ENCODE measurements at places on chromosomes 7 and 10. TPM values are rescaled to one million over a fixed set of nuclear protein-coding genes. Genes with fewer than 3 reads are reported as not detected.

GRCh38 chr7:148561099-148561498, 29.5 kb upstream of the C7orf33 start:
- no peaks in the 10 kb centered on the region for H3K36me3 ChIP-seq
- no peak overlapping the region for H3K27ac ChIP-seq
- DNase-seq = no peak
- H3K4me3 ChIP-seq = no peak overlapping the region

GRCh38 chr7:13945670-13946069, 43.8 kb downstream of the ETV1 start:
- H3K27ac ChIP-seq = peak overlapping the region; percentile 53
- peaks cover 22% of the 10 kb centered on the region for H3K4me1 ChIP-seq
- no peaks in the 10 kb centered on the region for H3K27me3 ChIP-seq
- no peaks in the 10 kb centered on the region for H3K36me3 ChIP-seq

GRCh38 chr7:100890653-100891567, 1.4 kb upstream of the UFSP1 start:
- peaks cover 28% of the 10 kb centered on the region for H3K36me3 ChIP-seq
- peak overlapping the region; percentile 88 for H3K4me3 ChIP-seq
- peak overlapping the region; percentile 86 for H3K27ac ChIP-seq
- DNase-seq = no peak

DNA sequence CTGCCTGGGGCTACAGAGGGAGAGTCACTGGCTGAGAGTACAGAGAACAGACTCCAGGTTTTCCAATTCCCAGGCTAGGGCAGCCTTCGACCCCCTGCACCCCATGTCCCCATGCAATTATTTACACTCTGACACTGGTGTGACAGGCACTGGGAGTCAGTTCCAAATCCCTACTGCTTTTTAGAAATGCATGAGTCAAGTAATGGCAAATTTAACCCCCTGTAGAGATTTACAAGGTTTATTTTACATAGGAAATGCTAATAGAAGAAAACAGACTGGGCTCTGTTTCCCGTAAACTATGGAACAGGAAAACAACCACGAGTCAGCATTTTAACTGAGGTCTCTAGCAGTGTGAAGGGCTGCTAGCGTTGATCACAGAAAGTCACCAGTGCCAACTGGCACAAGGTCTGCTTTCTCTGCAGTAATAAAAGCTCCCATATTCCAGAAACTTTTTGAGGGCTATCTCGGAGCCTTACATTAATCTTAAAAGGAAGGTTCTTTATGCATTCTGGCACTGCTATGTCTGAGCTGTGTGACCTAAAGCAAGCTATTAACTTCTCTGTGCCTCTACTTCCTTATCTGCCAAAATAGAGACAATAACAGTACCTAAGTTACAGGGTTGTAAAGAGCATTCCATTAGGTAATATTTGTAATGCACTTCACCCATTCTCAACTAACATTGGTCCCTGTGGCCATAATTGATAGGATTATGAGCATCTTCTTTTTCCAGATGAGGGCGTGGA, 28.2 kb downstream of the NOD1 start:
- no peak overlapping the region for H3K27ac ChIP-seq
- H3K4me3 ChIP-seq = no peak overlapping the region
- peaks cover 93% of the 10 kb centered on the region for H3K36me3 ChIP-seq
- DNase-seq = no peak

DNA sequence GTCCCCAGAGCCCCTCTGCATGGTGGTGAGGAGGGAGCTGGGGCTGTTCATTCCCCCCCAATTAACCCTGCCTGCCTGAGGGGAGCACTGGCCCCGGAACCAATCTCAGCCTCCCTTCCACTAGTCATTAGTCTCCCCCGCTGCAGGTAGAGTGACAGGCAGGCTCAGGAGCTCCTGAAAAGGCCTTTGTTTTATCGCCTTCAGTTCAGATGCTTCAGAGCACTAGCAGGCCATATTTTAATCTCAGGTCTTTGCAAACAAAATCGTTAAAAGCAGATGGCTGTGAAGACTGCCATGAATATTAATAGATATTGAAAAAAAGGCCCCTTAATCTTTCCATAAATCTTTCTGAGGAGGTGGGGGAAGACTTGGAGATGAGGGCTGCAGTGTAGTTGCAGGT, 250.7 kb downstream of the RPS24 start:
- H3K4me1 ChIP-seq = no peaks in the 10 kb centered on the region
- H3K27ac ChIP-seq = no peak overlapping the region
- DNase-seq = no peak
- H3K4me3 ChIP-seq = no peak overlapping the region
- H3K36me3 ChIP-seq = no peaks in the 10 kb centered on the region

- no peaks in the 10 kb centered on the region for H3K36me3 ChIP-seq
- no peak for DNase-seq
- H3K27ac ChIP-seq = no peak overlapping the region
- H3K4me3 ChIP-seq = no peak overlapping the region
Measured at GRCh38 chr10:24307696-24308485, 99.0 kb downstream of the KIAA1217 start.

DNA sequence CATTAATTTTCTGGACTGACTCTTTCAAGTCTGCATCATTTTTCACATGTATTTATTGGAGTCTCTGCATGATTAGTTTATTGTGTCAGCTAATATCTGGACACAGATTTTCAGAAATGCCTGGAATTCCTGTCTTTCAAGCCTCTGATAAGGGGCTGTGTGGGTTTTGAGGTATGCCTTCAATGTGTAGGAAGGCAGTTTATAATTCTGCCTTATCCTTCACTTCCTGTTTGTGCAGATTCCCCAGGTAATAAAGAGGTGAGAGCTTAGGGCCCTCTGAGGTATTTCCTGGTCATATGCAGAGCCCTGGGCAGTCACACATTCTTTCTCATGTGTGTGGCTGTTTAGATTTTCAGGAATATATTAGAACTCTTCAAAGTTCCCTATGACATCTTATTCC, 79.4 kb upstream of the PRKCQ start:
- peaks cover 3% of the 10 kb centered on the region for H3K27me3 ChIP-seq
- no peaks in the 10 kb centered on the region for H3K4me1 ChIP-seq
- H3K36me3 ChIP-seq = no peaks in the 10 kb centered on the region
- no peak for DNase-seq
- H3K27ac ChIP-seq = no peak overlapping the region

DNA sequence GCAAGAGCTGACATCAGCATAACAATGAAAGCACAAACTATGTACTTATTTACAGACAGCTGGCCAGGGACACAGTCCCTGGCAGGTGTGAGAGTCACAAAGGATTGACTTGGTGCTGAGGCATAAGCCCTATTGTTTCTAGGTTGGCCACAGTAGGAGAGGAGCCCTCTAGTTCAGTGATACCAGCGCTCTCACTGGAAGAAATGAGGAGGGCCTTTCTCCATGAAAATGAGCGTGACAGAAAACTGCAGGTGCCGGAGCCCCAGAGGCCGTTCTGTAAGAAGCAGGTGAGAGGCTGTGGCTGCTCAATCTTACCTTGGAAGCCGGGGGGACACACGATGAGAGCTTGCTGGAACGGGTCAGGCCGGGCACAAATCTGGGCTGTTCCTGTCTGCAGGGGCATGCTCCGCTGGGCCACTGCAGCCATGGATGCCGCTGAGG, 90.5 kb downstream of the CLEC2L start:
- H3K4me3 ChIP-seq = no peak overlapping the region
- no peaks in the 10 kb centered on the region for H3K27me3 ChIP-seq
- no peaks in the 10 kb centered on the region for H3K4me1 ChIP-seq
- DNase-seq = no peak
- no peak overlapping the region for H3K27ac ChIP-seq

DNA sequence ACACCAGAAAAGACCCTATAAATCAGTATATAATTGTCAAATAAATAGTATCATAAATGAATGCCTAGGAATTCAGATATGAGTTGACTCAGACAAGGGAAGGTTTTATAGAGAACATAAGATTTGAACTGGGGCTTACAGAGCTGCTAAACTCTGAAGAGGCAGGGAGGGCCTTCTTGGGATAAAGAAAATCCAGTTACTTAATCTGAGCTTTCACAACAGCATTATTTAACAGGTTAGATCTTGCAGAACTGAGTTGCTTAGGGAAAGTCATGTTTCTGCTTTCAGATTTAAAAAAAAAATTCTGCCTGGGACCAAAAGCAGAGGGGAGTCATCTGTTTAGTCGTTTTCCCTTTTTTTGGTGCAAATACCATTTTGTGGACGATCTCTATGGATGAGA, 594.8 kb upstream of the FZD8 start:
- DNase-seq = no peak
- H3K36me3 ChIP-seq = no peaks in the 10 kb centered on the region
- no peaks in the 10 kb centered on the region for H3K27me3 ChIP-seq
- H3K27ac ChIP-seq = no peak overlapping the region

DNA sequence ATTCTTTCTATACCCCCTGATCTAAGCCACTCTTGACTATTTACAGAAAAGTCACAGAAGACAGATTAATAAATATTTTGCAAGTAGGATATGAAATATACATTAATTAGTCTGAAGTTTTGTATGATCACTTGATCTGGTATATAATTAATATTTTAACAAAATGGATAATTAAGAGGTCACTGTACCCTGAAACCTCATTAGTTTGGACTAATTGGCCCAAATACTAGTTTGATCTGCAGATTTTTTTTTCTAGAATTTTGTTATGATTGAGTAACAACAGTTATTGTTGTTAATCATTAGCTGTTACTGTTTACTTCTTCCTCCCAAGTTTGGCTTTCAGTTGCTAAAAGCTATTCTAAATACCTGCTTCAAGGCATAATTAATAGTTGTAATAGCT, 2.7 kb downstream of the NHLRC2 start:
- DNase-seq = no peak
- H3K27me3 ChIP-seq = no peaks in the 10 kb centered on the region
- H3K36me3 ChIP-seq = peaks cover 38% of the 10 kb centered on the region
- no peak overlapping the region for H3K27ac ChIP-seq
- peaks cover 44% of the 10 kb centered on the region for H3K4me1 ChIP-seq

GRCh38 chr10:71984809-71985388, 20.7 kb downstream of the CHST3 start:
- peaks cover 76% of the 10 kb centered on the region for H3K4me1 ChIP-seq
- no peaks in the 10 kb centered on the region for H3K27me3 ChIP-seq
- H3K4me3 ChIP-seq = no peak overlapping the region
- no peaks in the 10 kb centered on the region for H3K36me3 ChIP-seq
- peak; percentile 32 for DNase-seq

DNA sequence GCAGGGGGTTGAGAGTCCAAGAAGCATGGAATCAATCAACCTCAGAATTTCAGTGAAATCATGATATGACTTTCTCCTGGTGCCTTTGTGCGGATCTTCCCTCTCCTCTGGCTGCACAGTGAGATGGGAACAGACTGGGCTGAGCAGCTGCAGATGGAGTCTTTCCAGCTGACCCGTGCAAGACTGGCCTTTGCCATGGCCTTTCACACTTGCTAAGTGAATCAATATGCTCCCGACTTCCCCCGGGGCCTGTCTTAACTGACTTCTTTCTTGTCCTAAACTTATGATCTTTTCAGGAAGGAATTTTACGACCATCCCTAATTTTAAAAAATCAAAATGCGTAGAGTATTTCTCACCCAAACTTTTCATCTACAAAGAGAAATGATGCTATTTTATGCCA, 469.9 kb downstream of the GALNT17 start:
- no peaks in the 10 kb centered on the region for H3K36me3 ChIP-seq
- H3K4me1 ChIP-seq = no peaks in the 10 kb centered on the region
- no peak overlapping the region for H3K4me3 ChIP-seq
- no peak overlapping the region for H3K27ac ChIP-seq

- no peaks in the 10 kb centered on the region for H3K36me3 ChIP-seq
- H3K4me1 ChIP-seq = peaks cover 7% of the 10 kb centered on the region
- peak overlapping the region; percentile 9 for H3K4me3 ChIP-seq
- H3K27me3 ChIP-seq = no peaks in the 10 kb centered on the region
- no peak for DNase-seq
Measured at GRCh38 chr7:94368371-94368791, 26.3 kb upstream of the COL1A2 start.

- no peaks in the 10 kb centered on the region for H3K36me3 ChIP-seq
- no peak overlapping the region for H3K4me3 ChIP-seq
- DNase-seq = peak; percentile 12
- H3K27me3 ChIP-seq = no peaks in the 10 kb centered on the region
Measured at GRCh38 chr10:43373461-43373860, 2.0 kb downstream of the FXYD4 start.

- no peak overlapping the region for H3K4me3 ChIP-seq
- H3K27ac ChIP-seq = no peak overlapping the region
- H3K4me1 ChIP-seq = peaks cover 11% of the 10 kb centered on the region
- no peaks in the 10 kb centered on the region for H3K27me3 ChIP-seq
- DNase-seq = no peak
- H3K36me3 ChIP-seq = no peaks in the 10 kb centered on the region
Measured at GRCh38 chr10:43680035-43680434, 31.4 kb upstream of the ZNF32 start.

DNA sequence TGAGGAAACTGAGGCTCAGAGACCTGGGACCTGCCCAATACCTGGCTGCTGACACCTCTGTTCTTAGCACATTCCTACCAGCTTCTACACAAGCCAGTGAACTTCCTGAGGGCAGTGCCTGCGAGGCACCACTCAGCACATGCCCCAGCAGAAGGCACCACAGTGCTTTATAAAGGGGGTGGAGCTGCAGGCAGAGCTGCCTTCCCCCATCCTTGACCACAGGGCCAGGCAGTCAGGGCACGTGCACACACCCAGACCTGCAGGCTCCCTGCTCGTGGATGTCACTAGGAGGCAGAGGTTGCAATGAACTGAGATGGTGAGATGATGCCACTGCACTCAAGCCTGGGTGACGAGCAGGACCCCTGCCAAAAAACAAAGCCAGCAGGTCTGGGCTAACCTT, 39.2 kb upstream of the TUBB8 start:
- no peak for DNase-seq
- H3K27ac ChIP-seq = no peak overlapping the region
- H3K4me3 ChIP-seq = no peak overlapping the region
- no peaks in the 10 kb centered on the region for H3K36me3 ChIP-seq
- no peaks in the 10 kb centered on the region for H3K4me1 ChIP-seq

DNA sequence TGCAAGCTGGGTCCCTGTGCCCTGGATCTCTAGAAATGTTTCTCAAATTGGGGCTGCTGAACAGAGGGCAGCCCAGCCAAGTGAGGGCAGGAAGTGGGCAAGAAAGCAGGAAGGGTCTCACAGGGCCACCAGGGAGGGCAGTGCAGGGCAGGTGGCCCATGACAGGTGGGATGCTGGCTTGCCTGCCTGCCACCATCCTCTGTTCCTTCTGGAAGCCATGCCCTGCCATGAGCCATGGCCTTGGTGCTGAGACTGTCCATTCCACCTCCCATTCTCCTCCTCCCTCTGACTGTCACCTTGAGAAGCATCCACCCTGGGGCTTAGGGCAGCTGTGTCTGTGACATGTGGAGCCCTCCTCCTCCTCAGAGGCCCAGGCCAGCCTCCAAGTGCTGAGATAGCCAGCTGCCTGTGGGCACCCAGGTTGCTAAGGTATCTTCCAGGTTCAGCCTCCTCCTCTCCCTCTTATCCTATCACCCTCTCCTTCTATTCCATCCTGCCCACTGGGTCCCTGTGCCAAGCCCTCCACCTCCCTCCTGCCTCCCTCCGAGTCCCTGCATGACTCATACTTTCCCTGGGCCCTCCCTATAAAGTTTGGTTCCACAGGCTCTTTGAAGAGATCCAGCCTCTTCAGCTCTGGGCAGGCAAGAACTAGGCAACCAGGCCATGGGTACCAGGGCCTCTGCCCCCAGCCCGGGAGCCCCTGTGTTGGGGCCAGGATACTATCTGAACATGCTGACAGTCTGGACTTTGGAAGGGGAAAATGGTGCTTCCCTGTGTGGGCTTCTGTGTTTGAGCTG, 1.3 kb downstream of the VSIR start:
- H3K4me1 ChIP-seq = peaks cover 94% of the 10 kb centered on the region
- H3K27me3 ChIP-seq = no peaks in the 10 kb centered on the region

Gene GALNT17
- total RNA-seq = 6.6 TPM

Gene SRRM3
- 0.86 TPM for total RNA-seq

Gene COL1A2
- 252 TPM for total RNA-seq

Gene DPYSL4
- 2.1 TPM for total RNA-seq

Gene PTF1A
- total RNA-seq = not detected

Measured in lower lobe of right lung (tissue), 2 donors.